D721Med (cell line): ENCODE measurements at places on chromosomes 4 and X.

GRCh38 chrX:30570505-30570904 is 7.1 kb downstream of the TASL start:
- no peak for DNase-seq

- no peak for DNase-seq
Measured at GRCh38 chr4:180680305-180680704, 1562.9 kb upstream of the TENM3 start.

DNA sequence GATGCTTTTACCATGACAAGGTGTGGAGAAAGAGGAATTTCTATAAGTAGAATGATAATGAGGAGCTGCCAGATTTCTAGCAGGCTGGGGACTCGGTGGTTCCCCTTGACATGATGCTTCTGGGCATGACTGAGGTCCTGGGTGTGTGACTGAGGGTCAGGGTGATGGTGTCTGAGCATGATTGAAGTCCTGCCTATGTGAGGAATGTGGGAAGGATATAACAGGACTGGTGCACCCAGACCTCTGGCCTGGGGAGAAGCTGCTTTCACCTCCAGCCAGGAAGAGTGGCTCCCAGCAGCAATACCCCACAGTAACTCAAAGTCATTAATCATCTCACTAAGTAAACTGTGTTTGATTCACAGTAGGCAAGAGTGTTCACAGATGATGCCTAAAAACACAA is 17.4 kb downstream of the SORBS2 start:
- DNase-seq = no peak

DNA sequence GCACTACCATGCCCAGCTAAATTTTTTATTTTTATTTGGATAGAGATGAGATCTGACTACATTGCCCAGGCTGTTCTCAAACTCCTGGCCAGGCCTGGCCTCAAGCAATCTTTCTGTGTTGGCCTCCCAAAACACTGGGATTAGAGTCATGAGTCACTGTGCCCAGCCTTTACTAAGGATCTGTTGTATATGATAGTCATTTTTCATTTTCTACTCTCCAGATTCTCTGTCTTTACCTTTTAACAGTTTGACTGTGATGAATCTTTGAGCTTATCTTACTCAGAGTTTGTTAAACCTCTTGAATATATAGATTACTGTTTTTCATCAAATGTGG is 161.8 kb downstream of the FNIP2 start:
- DNase-seq = no peak

DNA sequence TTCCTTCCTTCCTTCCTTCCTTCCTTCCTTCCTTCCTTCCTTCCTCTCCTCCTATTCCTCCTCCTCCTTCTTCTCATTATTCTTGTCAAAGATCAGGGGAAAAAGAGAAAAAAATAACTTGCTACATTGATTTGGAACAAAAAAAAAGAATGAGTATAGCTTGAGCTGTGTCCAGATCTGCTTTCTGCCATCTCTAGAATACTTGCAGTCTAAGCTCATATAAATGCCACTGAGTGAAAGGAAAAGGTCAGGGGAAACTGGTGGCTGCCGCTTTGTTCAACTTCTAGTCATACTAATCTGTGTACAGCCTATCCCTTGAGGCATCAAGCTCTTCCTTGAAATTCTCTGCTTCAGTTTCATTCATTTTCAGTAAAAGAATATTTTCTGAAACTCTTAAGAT is 28.3 kb upstream of the EPHA5 start:
- DNase-seq = no peak

- no peak for DNase-seq
Measured at GRCh38 chr4:123740236-123740635, 343.6 kb downstream of the SPRY1 start.

- no peak for DNase-seq
Measured at GRCh38 chr4:1720163-1720983, 750 bp downstream of the TMEM129 start.

- DNase-seq = no peak
Measured at GRCh38 chr4:80077639-80078038, 4.6 kb upstream of the ANTXR2 start.

DNA sequence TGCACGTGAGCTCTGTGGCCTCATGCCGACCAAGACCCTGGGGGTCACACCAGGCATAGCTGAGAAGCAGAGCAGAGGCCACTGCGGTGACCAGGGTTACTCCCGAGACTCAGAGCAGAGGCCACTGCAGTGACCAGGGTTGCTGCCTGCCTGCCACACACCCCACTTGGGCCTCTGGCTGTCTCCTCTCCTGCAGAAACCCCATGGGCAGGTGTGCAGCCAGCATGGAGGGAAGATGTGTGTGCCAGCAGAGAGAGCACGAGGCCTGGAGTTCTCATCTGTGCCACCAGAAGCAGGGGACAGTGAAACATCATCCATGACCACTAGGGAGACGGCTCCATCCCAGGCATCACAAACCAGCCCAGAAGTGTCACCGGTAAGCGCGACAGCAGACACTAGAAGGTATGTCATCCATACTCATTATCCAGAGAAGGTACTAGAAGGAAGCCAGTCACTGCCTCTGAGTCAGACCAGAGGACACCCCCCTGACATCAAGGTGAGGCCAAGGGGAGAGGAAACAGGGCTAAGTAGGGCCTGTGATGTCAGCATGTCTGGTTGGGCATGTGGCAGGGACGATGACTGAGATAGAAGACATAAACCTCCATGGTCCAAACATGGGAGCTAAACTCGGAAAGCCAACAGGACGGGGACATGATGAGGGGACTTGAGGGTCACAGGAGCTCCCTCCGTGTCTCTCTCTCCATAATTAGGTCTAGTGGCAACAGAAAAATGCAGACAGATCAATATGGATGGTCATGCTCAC is 24.2 kb upstream of the SPON2 start:
- no peak for DNase-seq

DNA sequence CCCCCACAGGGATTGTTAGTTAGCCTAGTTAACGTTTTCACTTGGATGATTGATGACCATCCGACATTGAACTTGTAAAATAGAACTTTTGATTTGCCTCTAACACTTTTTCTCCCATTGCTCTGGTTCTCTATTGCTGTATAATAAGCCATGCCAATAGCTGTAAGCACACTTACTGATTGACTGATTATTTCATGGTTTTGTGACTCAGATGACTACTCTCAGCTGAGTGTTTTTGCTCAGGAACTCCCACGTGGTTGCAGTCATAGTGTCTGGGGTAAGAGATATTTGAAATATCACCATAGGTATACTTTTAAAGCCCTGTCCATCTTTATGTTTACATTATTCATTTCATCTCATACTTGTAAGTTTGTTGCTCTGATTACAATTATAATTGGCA is 1285.5 kb downstream of the STIM2 start:
- no peak for DNase-seq

DNA sequence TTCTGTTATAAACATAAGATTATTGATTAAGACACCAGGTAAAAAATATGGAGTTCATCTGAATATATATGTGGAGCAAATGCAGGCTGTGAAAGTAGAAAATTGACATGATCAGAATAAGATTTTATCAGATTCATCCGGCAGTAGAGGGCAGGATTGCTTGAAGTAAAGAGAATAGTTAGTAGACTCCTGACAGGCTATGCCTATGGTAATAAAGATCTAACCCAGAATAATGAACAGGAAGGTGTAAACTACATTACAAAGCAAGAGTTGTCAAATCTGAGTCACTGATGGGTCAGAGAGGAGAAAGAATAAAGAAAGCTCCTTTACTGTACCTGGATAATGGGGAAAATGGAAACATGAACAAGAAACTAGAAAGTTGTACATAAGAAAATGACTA is 20.8 kb upstream of the TMEM184C start:
- DNase-seq = no peak

GRCh38 chr4:55543858-55544257 is 2.9 kb downstream of the CLOCK start:
- no peak for DNase-seq

GRCh38 chr4:155911905-155912304 is 8.4 kb downstream of the TDO2 start:
- no peak for DNase-seq

GRCh38 chrX:32397562-32398216 is 813.7 kb downstream of the DMD start:
- DNase-seq = no peak

DNA sequence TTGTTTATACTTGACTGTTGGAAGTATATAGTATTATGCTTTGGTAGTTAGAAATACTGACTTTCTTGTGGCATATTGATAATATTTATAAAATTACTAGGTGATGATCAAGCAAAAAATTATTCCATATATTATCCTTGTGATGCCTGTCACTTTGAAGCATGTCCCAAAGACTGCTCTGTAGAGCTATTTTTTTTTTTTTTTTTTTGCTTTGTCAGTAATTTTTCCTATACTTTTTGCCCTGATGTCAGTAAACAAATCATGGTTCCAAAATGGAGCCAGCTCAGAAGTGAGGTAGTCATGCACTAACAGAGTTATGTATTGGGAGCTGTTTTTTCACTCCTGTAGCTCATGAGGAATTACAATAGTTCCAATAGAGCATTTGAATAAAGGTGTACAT is 11.2 kb downstream of the WWC2 start:
- no peak for DNase-seq

- no peak for DNase-seq
Measured at GRCh38 chr4:24126776-24127175, 236.9 kb upstream of the PPARGC1A start.

DNA sequence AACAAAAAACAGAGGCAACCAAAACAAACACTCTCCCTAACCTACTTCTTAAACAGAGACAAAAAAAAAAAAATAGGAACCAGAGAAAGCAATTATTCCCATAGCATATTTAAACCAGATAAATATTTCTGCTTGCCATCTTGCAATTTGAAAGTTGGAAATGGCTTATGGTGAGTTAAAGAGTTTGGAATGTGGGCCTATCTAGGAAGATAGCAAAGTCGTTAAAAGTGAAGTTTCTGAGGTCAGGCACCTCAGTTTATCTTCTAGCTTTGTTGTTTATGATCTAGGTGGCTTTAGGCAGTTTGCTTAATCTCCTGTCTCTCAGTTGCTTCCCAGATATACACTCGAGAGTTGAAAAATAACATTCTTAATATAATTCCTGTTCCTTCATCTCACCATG is 284.2 kb downstream of the KCNIP4 start:
- no peak for DNase-seq

DNA sequence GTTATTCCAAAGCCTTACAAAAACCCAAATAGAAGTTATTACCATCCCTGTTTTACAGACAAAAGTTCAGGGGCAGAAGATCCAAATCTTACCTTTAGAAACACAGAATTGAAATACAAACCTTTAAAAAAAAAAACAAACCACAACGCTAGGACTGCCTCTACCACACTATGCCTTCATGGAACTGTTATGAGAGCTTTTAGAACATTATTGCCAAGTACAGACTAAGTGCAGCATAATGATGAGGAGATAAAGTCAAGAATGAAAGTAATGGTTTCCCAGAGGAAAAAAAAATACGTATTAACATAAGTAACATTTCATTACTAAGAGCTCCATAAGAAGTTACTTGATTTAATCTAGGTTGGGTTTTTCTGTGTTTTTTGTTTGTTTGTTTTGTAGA is 34.3 kb downstream of the TSPAN5 start:
- no peak for DNase-seq

DNA sequence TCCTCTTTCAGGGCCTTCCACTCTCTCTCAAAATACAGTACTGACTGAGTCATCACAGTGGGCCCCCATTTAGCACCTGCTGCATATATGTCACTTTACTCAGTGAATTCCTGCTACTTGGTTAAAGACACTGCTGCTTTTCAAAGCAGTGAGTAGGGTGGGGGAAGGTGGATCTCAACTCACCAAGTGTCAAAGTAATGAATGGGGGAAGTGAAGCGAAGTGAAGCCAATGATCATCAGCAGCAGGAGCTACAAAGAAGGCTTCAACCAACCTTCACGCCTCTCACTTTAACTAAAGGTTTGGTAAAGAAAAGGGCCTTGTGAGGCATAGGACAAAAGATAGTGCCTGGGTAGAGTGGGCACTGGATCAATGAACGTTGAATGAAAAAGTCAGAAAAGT is 424.1 kb downstream of the SMARCA1 start:
- DNase-seq = no peak

GRCh38 chr4:19776929-19777328 is 474.8 kb upstream of the SLIT2 start:
- no peak for DNase-seq

DNA sequence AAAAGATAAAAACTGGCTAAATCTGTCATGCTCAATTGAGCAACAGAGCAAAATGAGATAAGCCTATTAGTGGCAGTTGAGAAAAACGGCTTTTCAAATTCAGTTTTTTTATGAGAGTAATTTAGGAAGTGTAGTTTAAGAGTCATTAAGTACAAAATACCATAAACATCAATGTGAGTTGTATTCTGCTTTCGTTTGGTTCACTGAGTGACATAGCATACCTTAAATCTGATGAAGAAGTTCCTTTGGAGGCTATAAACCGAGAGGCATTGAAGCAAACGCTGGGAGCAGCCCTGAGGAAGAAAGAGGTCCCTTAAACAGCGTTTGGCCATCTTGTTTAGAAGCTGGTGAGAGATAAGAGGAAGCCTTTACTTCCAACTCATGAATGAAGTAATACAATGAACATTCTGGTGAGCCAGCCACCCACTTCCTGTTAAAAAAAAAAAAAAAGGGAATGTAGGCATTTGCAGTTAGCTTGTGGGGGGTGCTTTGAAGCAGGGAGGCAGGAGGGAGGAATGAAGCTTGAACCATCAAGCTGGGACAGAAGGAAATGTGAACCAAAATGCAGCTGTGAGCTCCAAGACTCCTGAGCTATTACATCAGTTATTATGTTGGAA is 132.3 kb downstream of the ZNF330 start:
- DNase-seq = no peak

GRCh38 chr4:84914686-84915395 is 51.6 kb downstream of the WDFY3 start:
- DNase-seq = no peak

GRCh38 chr4:107956011-107956410 is 24.7 kb downstream of the CYP2U1 start:
- DNase-seq = no peak

DNA sequence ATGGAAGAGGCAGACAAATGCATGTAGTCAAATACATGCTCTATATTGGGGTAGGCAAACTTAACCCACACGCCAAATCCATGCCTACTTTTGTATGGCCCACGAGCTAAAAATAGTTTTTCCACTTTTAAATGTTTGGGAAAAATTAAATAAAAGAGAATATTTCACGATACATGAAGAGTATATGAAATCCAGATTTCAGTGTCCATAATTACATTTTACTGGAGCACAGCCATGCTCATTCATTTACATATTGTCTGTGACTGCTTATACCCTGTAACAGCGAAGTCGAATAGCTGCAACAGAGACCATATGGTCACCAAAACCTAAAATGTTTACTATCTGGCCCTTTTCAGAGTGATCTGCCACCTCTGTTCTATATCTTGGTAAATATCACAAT is 257.4 kb upstream of the NOCT start:
- DNase-seq = no peak

- DNase-seq = no peak
Measured at GRCh38 chrX:55787727-55788126, 70.2 kb downstream of the RRAGB start.

- no peak for DNase-seq
Measured at GRCh38 chrX:29841750-29842149, 373.6 kb upstream of the MAGEB2 start.

- no peak for DNase-seq
Measured at GRCh38 chrX:43446752-43447151, 209.3 kb upstream of the MAOA start.
